ENCODE measurements at places on chromosomes 3 and 15.
A peak's percentile ranks its signal among the peaks of the same experiment; 100 is the strongest.

GRCh38 chr15:80188251-80188650 lies 35.5 kb downstream of the FAH start:
- no peak for DNase-seq

- no peak for DNase-seq
Measured at GRCh38 chr3:168134931-168135330, 39.2 kb upstream of the GOLIM4 start.

- DNase-seq, result no peak
Measured at GRCh38 chr3:121710347-121710746, 39.2 kb downstream of the GOLGB1 start.

- DNase-seq, result no peak
Measured at GRCh38 chr3:161310649-161311423, 60.5 kb downstream of the SPTSSB start.

- DNase-seq, result no peak
Measured at GRCh38 chr3:161740421-161740820, 243.8 kb downstream of the OTOL1 start.

- no peak for DNase-seq
Measured at GRCh38 chr3:129908417-129908816, 14.9 kb upstream of the TMCC1 start.

DNA sequence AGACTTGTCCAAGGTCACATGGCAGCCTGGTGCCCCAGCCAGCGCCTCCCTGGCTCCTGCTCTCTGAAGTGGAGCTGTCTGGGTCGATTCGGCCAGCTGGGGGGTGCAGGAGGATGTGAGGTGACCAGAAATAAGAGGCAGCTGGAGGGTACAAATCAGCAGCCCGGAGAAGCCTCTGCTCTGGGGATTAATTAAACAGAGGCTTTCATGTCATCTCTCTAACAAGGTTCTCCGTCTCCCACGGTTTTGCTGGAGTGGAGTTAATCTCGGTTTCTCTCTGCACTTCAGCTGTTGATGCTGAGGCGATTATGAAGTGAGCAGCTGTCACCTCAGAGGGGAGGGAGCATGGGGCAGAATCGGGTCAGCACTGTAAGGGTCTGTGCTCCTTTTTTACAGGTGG lies 236.8 kb downstream of the TLE3 start:
- DNase-seq, result no peak

GRCh38 chr15:62524848-62525247 lies 359.8 kb upstream of the C2CD4B start:
- DNase-seq, result no peak

DNA sequence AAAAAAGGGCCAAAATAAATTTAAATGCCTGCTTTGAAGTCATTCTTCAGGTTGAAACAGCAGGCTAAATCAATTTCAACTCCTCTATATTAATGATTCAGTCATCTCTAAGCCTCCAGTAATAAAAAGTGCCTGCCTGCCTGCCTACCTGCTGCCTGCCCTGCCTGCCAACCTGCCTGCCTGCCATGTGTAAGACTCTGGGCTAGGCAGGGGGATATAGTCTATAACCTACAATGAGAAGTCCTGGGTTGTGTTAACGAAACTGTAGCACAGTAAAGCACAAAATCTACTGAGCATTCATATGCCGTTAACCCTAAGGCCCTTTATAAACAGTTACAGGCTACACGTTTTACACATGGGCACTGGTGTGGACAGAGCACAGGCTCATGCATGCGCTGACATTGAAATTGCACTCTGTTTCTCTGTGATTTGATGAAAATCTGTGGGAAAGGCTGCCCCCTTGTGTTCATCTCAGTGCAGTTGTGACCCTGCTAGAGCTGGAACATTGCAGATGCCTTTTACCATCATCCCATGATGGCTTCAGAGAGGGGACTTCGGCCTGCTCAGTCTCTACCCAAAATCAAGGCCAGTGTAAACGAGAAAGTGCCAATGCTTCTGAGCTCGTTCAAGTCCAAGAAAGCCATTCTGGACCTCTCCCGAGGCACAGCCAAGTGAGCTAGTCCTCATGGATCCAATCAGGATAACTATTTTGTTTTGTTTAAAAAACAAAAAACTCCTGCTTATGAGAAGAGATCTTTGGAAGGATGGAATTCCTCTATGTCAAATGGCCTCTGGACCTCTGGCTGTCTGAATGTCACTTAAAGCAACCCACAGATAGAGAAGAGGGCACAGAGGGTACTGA lies 64.6 kb downstream of the EFL1 start:
- DNase-seq, result peak; percentile 67

DNA sequence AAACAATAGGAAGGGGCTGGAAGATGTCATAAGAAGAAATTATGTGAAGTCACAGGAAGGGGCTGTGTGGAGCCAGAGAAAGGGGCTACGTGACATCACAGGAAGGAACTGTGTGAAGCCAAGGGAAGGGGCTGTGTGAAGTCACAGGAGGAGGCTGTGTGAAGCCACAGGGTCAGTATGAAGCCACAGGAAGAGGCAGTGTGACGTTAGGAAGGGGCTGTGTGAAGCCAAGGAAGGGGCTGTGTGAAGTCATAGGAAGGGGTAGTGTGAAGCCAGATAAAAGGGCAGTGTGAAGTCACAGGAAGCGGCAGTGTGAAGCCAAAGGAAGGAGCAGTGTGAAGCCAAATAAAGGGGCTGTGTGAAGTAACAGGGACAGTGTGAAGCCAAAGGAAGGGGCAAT lies 32.5 kb downstream of the GASK1A start:
- no peak for DNase-seq

DNA sequence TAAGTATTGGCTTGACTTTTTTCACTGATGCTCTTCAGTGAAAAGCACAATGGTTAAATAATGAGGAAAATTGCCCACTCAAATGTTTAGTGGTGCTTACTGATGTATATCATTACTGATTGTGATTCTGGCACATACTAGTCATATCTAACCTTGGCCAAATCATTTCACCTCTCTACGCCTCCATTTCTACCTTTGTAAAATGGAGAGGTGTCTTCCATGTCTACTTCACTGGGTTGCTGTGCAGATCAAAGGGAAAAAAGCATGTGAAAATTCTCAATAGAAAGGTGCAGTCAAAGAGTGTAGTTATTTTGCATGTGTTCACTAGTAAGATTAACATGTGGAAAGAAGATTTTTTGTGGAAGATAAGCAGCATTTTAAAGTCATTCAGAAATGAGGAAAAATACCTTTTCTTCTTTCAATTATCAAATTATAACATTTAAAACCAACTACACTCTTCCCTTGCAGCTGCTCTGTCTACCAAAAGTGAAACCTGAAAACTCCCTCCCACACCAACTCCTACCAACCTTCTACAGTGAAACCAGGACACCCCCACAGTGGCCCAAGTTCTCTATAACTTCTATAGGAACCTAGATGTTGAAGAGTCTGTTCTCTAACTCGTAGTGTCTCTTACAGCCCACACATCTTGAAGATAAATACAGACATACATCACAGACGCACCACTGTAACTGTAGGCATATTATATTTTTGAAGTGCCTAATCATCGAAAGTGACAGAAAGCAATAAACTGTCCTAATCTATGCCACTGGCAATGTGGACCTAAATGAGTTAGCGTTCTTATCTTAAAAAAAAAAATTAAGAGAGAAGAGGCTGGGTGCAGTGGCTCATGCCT lies 1.4 kb downstream of the CD200R1 start:
- no peak for DNase-seq

GRCh38 chr3:4889896-4890295 lies 89.3 kb upstream of the BHLHE40 start:
- DNase-seq, result no peak

GRCh38 chr3:156522673-156523072 lies 32.2 kb downstream of the SSR3 start:
- no peak for DNase-seq

DNA sequence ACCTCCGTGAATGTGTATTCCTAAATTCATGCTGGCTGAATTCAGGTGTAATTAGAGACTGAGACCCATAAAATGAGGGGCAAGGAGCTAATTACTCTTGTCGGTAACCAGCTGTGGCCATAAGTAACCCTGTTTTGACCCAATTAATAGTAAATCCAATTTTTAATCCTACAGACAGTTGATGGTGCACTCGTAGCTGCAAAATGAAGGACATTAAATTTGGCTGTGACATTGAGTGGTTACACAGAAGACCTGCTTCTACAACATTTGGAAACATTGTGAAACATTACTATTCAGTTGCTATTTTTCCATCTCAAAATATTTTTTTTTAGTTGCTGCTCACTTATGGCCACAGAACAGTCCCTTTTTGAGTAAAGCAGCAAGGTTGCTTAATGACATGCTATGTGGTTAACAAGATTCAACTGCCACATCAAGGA lies 33.0 kb downstream of the MBNL1 start:
- DNase-seq, result no peak

DNA sequence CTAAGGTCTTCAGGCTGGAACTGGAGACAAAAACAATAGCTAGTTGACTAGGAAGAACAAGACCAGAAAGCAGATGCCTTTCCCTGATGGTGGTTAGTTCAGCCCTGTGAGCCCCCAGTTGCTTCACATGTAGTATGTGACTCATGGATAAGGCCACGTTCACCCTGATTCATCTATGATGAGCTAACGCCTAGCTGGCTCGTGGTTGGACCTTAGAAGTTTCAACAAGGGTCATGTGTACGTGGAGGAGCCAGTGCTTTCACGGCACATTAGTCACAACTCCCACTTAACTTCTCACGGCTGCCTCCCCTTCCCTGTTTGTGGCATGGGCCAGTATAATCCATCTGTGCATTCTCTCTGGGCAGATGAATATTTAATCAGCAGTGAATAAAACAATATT lies 20.6 kb downstream of the COL8A1 start:
- peak; percentile 56 for DNase-seq

DNA sequence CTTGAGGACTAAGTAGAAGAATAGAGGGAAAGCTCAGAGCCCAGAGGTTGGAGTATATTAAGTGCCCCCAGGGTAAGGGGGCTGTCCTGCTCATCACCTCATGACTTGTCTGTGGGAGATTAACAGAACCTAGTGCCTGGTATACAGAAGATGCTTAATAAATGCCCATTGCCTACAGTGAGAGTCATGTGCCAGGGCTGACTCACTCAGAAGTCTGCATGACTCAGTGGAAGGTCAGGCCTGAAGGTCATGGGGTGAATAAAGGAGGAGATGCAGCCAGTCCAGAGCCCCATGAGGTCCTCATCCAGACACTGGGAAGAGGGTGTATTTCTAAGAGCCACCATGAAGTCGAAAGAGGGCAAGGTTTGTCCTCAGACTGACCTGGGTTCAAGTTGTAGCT lies 62.5 kb upstream of the TLE3 start:
- no peak for DNase-seq

- no peak for DNase-seq
Measured at GRCh38 chr3:114442246-114442645, 148.4 kb downstream of the TIGIT start.

DNA sequence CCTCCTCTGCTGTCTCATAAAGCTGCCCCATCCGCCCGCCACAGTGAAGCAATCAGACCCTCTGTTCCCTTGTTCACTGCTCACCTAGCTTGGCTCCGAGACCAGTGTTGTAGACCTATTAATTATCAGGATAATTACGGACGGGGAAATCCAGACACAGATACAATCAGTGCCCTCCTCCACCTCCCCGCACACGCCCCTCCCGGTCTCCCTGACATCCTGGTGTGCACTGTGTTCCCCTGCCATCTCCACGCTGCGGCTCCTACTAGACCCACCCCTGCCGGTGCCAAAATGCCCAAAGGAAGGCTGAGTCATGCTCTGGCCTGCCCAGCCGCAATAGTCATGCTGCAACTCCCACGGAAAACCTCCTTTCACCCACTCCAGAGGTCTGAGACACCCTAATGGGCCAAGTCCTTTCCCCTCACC lies 277.3 kb upstream of the TLE3 start:
- DNase-seq, result peak; percentile 32

- DNase-seq, result no peak
Measured at GRCh38 chr3:167054926-167055325, 325.2 kb downstream of the ZBBX start.

- no peak for DNase-seq
Measured at GRCh38 chr3:186125118-186125517, 16.2 kb upstream of the ETV5 start.

- no peak for DNase-seq
Measured at GRCh38 chr3:158458464-158458863, 112.5 kb upstream of the MLF1 start.

GRCh38 chr15:29939404-29939803 lies 117.1 kb upstream of the TJP1 start:
- DNase-seq, result no peak

- no peak for DNase-seq
Measured at GRCh38 chr3:4581124-4581424, 87.9 kb downstream of the ITPR1 start.

DNA sequence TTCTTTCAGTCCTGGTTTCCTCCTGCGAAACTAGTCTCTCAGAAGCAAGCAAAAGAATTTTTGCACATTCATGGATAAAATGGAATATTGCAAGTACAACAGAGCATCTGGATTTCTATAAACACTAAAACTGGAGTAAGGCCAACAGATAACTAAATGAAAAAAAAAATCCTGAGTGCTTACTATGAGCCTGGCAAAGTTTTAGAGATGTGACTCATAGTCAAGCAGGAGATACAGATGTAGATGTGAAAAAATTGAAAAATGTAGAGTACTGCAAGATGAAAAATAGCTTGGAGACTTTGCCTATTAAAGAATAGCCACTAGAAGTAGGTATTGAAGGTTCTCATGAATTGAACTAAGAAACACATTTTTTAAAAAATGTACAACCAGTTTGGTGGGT lies 397.4 kb downstream of the OTOL1 start:
- no peak for DNase-seq

GRCh38 chr3:3027976-3028567 lies 82.1 kb downstream of the IL5RA start:
- DNase-seq, result no peak

DNA sequence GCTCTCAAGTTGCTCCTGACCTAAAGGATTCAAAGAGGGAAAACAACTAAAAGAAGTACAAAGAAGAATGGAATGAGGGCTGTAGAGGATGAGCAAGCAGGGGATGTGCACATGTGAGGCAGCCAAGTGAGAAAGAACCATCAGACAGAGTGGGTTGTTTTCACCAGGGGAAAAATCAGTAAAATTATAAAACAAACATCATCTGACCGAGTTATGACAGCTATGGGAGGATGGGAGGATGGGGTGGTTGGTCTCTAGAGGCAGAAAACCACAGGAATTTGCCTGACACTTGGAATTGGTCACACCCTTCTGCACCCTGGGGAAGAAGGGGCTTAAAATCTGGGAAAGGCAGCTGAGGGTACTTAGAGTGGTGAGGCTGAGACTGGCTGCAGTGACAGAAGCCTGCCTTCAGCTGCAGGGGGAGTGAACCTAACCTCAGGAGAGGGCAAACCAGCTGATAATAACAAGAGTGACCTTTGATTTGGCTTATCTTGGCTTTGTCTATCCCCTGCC lies 10.1 kb downstream of the ARHGAP31 start:
- no peak for DNase-seq

- DNase-seq, result no peak
Measured at GRCh38 chr15:26126819-26127387, 263.8 kb upstream of the ATP10A start.

DNA sequence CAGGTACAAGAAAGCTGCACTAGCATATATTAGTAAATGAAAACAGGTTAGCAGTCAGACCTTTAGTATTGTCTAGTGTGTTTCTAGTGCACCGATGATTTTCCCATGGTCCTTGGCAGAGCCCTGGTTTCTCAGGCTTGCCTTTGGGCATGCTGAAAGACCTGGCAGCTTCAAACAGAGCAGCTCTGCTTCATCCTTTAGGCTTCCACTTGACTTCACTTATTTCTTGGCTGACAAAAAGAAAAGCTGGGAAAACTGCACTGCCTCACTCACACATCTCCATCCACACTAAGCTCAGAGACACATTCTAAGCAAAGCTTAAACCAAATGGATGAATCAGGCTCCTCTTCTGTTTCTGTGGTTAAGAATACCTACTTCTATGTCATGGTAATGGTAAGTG lies 374.8 kb upstream of the PDZRN3 start:
- DNase-seq, result no peak

Measured in psoas muscle (tissue), 8 donors.